HFF-Myc (cell line): ENCODE measurements at places on chromosomes 7 and 10.
A peak's percentile ranks its signal among the peaks of the same experiment; 100 is the strongest.

DNA sequence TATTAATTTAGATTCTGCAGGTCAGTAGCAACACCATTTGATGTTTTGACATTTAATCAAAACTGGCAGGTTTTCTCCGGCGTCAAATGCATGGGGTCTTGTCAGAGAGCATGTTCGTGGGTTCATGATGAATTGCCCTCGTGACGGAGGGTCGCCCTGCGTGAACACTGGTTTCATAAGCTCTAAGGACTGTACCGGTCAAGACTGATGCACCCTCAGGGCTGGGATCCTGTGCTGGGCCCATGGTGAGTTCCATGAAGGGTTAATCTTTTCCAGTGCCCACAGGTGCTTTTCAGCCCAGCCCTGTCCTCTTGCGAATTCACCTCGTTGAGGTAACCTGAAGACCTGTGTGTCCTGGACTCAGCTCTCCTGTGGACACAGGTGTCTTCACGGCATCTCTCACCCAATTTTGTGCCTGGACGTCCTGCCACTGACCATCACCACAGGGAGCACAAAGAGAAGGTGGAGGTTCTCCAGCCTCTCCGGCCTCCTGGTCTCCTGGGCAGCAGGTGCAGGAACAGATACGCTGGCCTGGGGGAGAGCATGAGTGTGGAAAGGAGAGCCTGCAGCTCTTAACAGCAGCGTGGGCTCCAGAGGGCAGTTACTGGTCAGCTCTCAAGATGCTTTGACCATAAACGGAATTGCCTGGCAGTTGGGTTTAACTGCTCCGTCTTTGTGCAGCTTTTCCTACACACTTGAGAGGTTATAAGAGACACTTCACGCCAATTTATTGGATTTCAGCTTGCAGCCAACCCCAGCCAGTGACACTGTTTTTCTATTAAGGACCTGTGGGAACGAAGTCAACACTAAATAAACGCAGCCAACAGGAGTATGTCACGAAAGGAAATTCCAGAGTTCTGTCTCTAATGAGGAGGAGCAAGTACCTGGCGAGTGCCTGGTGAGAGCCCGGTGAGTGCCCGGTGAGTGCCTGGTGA lies 37.4 kb upstream of the CFAP46 start:
- no peak for DNase-seq

DNA sequence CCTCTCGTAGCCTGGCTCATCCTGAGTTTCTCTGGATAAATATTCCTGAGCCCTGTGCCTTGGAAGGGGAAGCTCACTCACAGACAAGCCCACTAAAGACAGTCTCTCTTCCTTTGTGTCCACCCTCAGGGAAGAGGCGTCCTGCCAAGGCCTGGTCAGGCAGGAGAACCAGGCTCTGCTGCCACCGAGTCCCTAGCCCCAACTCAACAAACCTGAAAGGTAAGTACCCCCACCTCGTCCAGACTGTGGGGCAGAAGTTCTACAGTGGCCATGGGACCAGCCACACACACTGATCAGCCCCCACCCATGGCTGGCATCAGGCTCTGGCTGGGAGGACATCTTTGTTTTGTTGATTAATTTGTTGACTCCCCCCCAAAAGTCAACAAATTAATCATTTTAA lies 2.8 kb downstream of the GPR15LG start:
- no peak for DNase-seq

DNA sequence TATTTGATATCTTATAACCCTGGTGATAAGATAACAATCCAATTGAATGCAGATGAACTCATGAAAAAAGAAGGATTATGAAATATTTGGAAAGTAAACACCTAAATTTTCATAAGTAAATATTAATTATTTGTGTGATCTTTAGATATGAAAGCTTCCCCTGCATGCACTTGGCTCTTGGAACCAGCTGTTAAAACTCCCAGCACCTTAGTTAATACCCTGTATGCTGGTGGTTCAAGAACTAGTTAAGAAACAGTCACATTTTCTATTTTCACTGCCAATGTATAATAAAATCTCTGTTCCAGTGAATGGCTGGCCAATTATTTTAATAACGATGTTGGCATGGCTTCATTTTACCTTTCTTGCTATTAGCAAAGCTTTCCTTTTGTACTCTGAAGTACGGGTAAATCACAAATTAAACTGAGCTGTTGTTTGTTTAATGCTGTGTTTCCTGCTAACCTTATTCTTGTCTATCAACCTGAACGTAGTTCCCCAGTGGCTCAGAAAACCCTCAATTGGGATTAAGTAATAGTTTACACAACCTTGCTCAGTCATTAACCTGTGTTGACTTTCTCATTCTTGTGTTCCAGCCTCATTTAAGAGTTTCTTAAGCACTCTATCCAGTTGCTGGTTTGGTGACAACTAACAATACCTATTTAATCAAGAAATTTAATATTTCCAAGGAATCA lies 38.9 kb downstream of the MET start:
- no peak for DNase-seq

GRCh38 chr7:157004521-157005455 lies 5.7 kb downstream of the MNX1 start:
- no peak for DNase-seq

DNA sequence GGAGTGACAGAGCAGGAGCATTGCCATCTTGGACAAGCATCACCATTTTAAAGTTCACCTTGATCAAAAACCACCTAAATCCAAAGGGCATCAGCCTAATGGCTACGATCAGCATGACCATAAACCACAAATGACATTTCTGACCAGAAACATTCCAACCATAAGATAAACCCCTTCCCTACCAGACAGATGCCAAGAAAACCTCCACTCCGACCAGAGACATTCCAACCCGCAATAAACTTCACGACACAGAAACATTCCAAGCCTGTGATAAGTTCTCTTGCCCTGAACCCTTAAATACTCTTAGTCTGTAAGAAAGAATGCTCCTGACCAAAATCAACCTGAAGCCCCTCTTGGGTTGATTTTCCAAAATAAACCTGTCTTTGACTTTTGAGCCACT lies 606.9 kb downstream of the POM121L12 start:
- no peak for DNase-seq

- DNase-seq: no peak
Measured at GRCh38 chr7:26948617-26949118, 84.3 kb upstream of the SKAP2 start.

DNA sequence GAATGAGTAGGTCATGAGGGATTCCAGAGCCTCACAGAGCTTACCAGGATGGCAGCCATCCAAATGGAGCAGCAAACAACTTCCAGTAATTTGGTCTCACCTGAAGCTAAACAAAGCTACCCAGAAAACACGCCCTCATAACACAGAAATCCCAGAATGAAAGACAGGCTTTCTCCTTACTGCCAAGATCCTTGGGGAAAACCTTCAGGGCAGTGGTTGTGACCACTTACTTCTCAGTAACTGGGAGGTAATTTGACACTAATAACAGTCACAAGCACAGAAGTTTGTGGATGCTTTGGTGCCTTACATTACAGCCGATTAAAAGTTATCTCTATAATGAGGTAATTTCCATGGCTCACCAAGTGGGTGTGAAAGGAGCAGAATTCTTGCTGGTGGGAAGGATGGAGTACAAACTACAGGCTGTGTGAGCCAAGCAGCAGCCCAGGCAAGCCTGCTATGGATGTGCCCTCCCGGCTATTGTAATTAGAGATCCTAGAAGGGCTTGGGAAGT lies 10.4 kb downstream of the WDR91 start:
- no peak for DNase-seq

DNA sequence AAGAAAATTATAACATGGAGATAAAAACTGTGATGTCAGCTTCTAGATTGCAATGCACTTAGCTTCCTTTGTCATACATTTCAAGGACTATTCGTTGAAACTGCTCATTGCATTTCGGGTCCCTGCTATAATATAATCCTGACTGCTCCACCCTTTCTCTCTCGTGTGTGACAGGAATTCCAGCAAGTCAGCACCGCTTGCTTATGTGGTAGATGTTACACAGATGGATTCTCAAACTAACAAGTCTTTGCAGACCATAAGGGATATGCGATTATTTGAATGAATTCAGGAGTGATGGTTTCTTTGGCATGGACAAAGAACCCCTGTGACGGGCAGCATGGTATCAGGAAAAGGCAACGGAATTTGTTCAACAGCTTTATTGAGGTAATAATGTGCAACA lies 184.0 kb downstream of the GRID1 start:
- DNase-seq: no peak

DNA sequence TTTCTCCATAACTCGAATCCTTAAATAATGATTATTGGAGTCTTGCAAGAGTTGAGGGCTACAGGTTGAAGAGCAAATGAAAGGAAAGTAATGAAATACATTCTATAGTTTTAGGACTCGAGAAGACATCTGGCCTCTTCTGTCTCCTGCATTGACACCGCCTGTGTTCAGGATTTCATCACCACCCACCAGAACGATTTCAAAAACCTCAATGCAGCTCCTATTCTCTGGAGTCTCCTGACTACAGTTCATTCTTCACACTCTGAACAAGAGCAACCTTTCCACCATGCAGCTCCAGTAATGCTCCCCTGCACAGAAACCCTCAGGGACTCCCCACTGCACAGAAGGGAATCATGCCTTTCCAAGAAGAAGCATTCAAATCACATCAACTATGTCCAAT lies 5.5 kb downstream of the IL15RA start:
- no peak for DNase-seq

DNA sequence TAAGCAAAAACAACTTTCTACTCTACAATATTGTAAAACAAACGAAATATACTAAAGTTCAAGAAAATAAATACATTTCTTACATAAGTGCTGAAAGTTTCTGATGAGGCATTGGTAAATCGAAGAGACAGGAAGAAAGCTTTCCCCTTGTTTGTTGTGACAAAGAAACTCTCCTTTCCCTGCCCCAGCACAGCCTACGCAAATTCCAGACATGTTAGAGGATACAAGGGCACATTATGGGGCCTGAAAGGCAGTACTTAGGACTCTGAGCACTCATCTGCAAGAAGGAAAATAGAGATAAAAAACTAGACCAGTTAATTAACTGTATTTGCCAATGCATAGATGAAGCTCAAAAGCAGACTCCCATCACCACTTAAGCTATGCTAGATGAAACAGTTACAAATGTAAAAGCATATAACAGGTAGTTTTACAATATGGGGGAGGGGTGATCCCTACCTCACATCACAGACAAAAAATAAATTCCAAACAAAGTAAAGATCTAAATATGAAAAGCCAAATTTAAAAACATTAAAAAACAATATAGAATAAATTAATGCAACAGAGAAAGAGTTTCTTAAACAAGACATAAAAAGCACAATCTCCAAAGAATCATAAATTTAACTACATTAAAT lies 21.8 kb downstream of the ARHGAP19 start:
- no peak for DNase-seq

- DNase-seq: no peak
Measured at GRCh38 chr10:119988333-119988732, 95.8 kb downstream of the SEC23IP start.

- DNase-seq: no peak
Measured at GRCh38 chr7:24722386-24723177, 34.7 kb downstream of the GSDME start.

- no peak for DNase-seq
Measured at GRCh38 chr7:6123843-6124242, 92.7 kb downstream of the ANKRD61 start.

GRCh38 chr7:79386688-79387422 lies 66.6 kb downstream of the MAGI2 start:
- peak; percentile 1 for DNase-seq

DNA sequence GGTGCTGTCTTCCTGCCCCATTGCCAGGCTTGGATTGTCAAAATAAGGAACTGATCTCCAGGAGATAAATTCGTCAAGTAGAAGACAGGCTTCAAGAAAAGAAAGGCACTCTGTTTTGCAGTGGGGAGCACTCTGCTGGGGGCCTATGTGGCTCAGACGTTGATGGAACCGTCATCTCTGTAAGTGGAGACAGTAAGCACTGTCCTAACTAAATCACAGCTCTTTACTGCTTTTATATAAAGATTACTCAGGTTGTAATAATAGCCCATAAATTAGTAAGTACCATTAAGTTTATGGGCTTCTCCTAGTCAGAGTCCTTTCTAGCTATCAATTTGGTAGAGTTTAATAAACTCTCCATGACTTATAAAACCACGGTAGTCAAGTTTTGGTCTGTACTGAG lies 249.9 kb downstream of the FRMD4A start:
- DNase-seq: no peak

DNA sequence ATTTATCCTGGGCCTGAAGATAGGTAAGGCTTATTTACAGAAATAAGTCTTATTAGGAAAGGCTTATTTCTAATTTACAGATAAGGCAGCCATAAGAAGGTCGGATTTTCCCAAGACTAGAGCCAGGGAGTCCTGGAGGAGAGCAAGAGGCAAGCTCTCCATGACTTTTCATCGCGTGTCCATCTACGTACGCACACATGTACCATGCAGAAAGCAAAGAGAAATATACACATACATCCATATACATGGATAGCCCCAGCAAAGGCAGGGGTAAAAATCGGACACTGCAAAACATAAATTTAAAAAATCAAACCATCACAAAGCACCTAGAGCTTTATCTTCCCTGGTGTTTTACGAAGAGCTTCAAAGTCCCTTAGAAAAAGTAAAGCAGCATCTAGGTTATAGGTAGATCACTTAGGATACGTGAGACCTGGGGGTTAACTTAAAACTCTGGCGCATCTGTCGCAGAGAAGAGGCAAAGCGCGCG lies 25.8 kb upstream of the ZRANB1 start:
- DNase-seq: no peak

- DNase-seq: no peak
Measured at GRCh38 chr7:150994141-150994837, 3.5 kb downstream of the NOS3 start.

DNA sequence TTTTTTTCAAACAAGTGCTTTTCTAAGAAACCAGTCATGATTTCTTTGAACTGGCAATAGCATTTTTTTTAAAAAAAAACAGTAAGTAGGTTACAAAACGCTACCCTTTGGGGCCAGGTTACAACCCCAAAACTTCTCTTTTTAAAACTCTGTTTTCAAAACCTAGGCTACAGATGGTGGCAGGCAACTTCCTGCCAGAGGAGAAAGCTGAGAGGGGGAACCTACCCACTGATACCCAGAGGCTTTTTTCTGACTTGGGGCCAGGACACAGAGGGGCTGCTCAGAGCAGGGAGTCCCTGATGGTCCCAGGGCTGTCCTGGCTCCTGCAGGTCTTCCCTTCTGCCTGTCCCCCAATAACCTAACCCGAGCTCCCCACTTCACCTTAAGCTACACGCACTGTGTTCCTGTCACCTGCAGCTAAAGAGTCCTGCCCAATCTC lies 6.9 kb downstream of the STN1 start:
- no peak for DNase-seq

DNA sequence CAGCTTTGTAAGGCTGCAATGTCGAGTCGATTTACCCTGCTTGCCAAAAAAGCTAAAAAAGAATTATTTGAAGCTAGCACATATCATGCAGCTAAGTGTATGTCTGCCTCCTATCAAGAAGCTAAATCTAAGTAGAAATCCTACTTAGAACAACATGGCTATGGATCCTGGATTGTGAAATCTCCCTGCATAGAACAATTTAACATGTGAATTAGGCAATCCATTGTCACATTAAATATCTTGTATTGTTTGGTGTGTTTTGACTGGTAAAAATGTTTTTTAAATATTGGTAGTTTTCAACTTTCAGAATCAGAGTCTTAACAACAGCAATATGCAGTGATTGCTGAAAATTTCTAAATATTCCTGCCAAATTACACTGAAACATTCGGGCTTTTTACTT lies 73.3 kb downstream of the SKIDA1 start:
- no peak for DNase-seq

- DNase-seq: peak; percentile 70
Measured at GRCh38 chr7:158865462-158865922, 9.1 kb downstream of the DYNC2I1 start.
